Activated CD4-positive, alpha-beta T cell treated with anti-CD3 and anti-CD28 coated beads for 48 hours (primary cell): ENCODE measurements at places on chromosomes 3 and 15.

DNA sequence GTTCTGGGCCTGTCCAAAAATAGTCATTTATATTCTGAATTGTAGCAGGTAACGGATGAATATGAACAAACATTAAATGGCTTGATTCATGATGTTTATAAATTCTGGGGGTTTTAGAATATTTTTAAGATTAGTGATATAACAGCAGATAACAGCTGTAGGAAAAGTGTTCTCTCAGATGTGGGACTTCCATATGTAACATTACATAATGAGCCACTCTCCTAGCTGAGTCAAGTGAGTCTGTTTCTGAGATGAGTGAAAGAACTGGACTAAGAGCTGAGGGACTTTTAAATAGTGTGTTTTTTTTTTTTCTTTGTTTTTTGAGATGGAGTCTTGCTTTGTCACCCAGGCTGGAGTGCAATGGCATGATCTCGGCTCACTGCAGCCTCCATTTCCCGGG, 13.9 kb downstream of the YEATS2 start:
- no peak for DNase-seq

- no peak for DNase-seq
Observed at GRCh38 chr3:110697961-110698360, 373.7 kb upstream of the NECTIN3 start.

DNA sequence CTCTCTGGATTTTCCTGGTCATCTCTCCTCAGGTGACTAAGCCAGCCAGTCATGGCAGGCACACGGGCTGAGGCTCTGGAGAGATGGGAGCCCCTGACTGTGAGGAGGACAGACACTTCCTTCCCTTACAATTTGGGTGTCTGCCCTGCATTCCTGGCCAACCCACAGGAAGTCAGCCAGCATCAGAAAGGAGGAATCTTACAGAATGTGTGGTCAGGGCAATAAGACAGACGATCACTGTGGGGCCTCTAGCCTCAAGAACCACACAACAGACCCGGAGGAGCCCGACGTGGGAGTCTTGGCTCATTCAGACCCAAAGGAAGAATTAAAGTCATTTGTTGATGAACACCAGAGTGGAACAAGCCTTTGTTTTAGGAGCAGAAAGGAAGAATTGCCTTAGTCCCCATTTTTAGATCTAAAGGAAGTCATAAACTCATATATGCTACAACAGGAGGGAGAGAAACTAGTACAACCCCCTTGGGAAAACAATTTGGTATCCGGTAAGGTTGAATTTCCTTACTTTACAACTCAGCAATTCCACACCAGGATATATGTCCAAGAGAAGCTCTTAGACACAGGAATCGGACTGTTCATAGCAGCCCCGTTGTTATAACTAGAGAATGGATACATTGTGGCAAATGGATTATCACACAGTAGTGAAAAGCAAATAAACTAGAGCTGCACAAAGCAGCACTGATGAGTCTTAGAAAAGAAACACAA, 62.2 kb downstream of the ABTB1 start:
- DNase-seq, result no peak

GRCh38 chr3:124229420-124229819, 237.5 kb upstream of the ROPN1 start:
- DNase-seq, result no peak

DNA sequence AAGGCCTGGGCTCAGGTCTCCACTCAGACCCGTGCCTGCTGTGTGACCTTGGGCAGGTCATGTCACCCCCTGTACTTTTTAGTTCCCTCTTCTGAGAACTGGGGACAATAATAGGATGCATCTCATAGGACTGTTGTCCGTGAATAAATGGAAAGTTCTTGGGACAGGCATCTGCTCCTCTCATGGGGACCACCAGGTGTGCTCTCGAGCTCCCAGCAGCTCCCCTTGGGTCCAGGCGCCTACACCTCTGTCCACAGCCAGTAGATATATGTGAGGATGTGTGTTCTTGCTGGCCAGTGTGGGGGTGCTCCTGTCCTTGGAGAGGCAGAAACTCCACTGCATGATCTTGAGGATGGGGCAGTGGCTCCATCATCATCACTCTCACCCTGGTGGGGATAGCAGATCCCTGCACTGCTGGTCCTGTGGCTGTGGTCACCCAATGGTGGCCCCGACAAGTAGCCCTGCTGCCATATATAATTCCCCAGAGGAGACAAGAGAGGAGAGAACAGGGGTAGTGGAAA, 257.6 kb upstream of the TLE3 start:
- no peak for DNase-seq

DNA sequence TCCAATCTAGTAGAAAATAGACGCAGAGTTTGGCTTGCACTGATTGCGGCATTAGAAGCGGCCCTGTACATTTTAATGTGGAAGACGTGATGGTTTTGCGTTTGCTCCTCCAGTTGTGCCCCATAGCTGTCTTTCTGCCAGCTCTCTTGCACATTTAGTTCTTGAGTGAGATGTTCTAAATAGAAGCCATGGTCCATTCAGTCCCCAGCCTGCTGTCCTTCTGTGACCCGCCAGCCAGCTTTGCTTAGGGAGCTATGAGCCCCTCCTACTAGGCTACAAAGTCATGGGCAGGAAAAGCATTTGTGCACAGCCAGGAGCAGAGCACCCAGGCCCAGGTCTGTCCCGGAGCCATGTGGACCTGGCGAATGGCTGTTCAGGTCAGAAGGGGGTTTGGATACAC, 50.3 kb downstream of the APBA2 start:
- no peak for DNase-seq

- no peak for DNase-seq
Observed at GRCh38 chr3:124516333-124516732, 213.9 kb upstream of the UMPS start.

DNA sequence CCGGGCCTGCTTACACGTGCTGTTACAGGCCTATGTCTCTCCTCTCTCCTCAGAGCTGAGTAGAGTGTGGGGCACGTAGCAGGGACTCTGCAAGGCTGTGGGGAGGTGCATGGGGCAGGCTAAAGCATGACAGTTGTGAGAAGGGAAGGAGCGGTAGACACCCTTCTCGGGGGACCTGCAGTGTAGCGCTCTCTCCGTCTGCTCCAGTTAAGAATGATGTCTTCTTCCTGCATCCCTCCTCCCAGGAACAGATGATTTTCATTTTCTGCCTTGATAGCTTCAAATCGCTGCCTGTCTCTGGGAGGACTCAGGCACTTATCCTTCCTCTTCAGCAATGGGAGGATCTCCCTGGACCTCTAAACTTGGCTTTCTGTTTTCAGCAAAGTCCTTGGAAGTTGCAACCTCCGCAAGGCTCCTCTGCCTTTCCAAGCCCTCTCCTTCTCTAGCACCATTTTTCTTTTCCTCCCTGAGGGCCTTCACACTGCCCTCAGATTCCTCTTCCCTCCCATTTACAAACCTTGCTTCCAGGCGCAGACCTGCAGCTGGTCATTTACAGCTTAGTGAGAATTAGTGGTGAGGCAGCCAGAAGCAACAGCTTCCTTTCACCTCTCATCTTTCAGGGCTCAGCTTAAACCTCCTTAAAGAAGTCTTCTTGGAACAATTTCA, 23.4 kb upstream of the TLE3 start:
- DNase-seq, result no peak

DNA sequence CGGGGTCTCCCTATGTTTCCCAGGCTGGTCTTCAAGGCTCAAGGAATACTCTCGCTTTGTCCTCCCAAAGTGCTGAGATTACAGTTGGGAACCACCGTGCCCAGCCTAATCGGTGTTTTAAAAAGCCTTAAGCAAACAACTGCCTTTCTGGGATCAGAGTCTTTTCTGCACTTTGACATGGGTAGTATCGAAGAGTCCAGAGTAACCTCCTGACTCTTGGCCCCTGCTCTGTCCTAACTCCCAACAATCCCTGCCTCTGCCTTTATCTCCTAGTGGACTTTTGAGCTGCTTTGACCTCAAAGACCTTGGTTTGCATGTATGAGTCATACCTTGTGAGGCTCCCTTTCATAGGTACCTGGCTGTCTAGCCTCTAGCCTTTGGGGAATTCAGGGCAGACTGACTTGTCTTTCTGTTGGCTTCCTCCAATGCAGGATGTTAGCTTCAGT, 21.0 kb upstream of the HACD2 start:
- no peak for DNase-seq

- peak; percentile 25 for DNase-seq
Observed at GRCh38 chr3:73580343-73580742, 44.4 kb downstream of the PDZRN3 start.

DNA sequence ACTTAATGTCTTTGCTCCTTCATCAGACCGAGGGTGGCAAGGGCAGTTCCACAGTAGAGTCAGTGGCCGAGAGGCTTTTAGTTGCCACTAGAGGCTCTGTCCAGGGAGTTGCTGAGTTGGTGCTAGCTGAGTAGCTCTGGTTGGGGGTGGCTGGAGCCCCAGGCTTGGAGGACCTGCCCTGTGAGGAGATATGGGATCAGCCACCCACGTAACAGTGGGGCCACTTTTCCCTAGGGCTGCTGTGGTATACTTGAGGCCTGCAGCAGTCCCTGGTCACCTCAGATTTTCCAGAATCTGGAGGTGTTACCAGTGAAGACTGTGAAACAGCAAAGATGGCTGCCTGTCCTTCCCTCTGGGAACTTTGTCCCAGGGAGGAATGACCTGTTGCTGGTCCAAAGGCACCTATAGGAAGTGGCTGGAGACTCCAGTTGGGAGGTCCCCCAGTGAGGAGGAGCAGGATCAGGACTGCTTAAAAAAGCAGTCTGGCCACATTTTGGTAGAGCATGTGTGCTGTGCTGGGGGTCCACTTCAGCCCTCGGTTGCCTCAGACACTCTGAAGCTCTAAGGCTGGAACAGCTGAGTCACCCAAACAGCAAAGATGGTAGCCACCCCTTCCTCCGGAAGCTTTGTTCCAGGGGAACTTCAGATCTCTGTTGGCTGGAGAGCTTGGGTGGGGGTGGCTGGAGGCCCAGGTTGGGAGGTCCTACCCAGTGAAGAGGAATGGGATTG, 72.9 kb downstream of the AKAP13 start:
- DNase-seq, result no peak

GRCh38 chr3:103991461-103992115, 1375.1 kb upstream of the ALCAM start:
- DNase-seq, result no peak

DNA sequence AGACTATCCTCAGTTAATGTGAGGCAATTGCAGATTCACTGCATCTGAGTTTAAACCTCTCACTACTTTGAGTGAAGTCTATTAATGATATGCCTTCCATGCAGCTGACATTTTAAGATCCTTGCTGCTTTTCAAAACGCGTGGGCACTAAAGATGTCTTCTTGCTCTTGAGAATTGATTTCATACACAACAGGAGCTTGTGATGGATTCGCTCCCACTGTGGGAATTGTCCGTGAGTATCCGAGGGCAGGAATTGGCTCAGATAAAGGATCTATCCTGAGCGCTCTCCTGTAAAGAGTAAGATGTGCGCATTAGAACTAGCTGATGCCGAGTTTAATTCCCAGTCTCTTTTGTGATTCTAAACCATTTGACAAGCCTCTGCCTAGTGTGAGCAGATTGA, 167.9 kb downstream of the ROBO2 start:
- no peak for DNase-seq

DNA sequence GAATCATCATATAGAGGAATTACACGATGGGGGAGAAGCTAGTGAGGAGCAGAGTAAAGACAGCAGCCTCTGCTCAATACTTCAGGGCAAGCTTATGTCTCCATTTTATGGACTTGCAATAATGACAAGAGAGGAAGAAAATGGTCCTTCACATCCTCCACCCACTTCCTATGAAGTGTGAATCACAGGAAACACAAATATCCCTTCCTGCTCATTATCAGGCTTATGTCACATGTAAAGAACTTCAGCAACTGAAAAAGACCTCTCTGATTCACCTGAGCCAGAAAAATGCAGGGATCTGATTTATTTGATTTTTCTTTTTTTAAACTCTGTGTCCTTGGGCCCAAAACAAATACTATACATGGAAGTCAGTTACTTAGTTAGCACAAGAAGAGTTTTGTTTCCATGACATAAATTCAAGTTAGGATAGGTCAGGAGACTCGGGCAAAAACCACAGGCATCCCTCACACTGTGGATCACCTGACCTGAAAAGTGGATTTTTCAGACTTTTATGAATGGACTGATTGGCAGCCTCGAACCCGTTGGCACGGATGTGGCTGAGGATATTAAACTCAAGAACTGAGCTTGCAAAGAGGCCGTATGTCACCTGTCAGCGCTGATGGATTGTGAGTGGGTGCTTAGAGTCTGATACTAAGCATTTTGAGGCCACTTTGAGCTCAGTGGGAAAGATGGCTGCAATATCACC, 620.8 kb upstream of the MDFIC2 start:
- no peak for DNase-seq

- no peak for DNase-seq
Observed at GRCh38 chr15:60215225-60215963, 182.4 kb downstream of the ANXA2 start.

- DNase-seq, result no peak
Observed at GRCh38 chr3:165920984-165921383, 83.8 kb upstream of the BCHE start.

DNA sequence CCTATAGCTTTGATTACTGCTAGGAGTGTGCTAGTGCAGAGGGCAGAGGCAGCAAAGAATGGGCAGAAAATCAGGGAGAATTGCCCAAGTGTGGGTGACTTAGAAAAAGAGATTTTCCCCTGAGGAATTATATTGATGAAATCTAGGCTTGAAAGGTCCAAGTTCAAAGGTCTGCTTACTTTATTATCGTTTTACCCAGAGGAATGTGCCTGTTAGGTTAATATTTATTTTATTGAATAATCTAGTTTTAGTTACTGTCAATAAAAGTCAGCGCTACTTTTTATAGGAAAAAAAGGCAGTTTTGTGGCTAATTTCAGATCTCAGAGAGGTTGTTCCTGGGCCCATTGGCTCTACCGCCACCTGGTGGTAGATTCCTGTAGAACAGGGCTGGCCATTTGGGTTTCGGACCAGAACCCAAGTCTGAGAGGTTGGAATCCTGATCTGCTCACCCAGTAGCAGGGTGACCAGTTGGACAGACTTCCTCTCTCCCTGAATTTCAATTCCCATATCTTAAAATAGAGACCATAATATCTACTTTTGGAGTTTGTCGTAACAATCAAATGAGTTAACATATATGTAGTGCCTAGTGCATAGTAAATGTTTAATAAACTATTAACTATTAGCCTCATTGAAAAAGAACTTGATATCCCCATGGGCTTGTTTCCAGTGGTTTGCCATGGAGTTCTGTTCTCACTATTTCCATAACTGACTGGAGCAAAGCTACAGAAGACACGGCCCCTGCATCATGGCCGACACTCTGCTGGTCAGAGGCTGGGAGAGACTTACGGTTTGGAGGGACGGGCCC, 62.7 kb upstream of the ZNF148 start:
- DNase-seq, result peak; percentile 70

- no peak for DNase-seq
Observed at GRCh38 chr3:59764171-59764570, 714.3 kb upstream of the CFAP20DC start.

DNA sequence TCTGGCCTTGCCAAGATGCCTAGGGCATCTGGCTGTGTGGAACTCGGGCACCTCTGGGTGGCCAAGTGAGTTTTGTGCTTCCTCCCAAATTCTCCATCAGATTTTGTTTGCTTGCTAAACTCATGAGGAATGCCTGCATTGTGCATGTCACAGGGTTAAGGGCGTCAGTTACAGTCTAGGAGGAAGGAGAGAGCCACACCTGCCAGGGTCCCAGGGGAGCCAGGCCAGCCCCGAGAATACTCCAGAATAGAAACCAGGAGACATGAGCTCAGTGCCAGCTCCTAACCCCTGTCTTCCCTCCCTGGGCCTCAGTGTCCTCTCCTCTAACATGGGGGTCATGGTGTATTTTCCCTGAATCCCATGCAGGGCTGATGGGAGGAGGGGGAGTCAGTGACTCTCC, 22.0 kb upstream of the SKOR1 start:
- DNase-seq, result no peak
